Mesothelial cell of epicardium (in vitro differentiated cells): ENCODE measurements at places on chromosomes 5 and 9. TPM values are rescaled to one million over a fixed set of nuclear protein-coding genes. Genes with fewer than 3 reads are reported as not detected.

Gene PTGER4
- 40.0 to 48.1 TPM (median 42.0 TPM) in 3 replicates for total RNA-seq

Gene CKMT2
- total RNA-seq = 2.3 to 2.6 TPM (median 2.6 TPM) in 3 replicates

Gene PCDH1
- total RNA-seq = 5.1 to 6.1 TPM (median 5.4 TPM) in 3 replicates

Gene OSMR
- 5.0 to 5.9 TPM (median 5.1 TPM) in 3 replicates for total RNA-seq

Gene ASTN2
- total RNA-seq = 10.8 to 12.2 TPM (median 10.8 TPM) in 3 replicates

Gene RFESD
- total RNA-seq = 3.4 to 4.2 TPM (median 3.5 TPM) in 3 replicates

Gene PCDHGA1
- total RNA-seq = 0.22 to 0.47 TPM (median 0.34 TPM) in 3 replicates

Gene MGAT1
- 91.4 to 93.8 TPM (median 92.3 TPM) in 3 replicates for total RNA-seq

Gene RALGPS1
- total RNA-seq = 25.6 to 29.5 TPM (median 26.9 TPM) in 3 replicates

Gene CACNA1B
- total RNA-seq = 0.75 to 0.87 TPM (median 0.81 TPM) in 3 replicates

Gene CCDC192
- 1.8 to 2.1 TPM (median 2.0 TPM) in 3 replicates for total RNA-seq

Gene PRDM9
- not detected in 3 replicates for total RNA-seq

Gene ZNF189
- 29.4 to 32.1 TPM (median 30.1 TPM) in 3 replicates for total RNA-seq

Gene PCDHGA8
- 2.6 to 2.9 TPM (median 2.7 TPM) in 3 replicates for total RNA-seq

Gene ZFP37
- 8.2 to 9.3 TPM (median 8.9 TPM) in 3 replicates for total RNA-seq

Gene IFNK
- not detected in 3 replicates for total RNA-seq

Gene ZCCHC7
- 27.0 to 31.3 TPM (median 27.8 TPM) in 3 replicates for total RNA-seq

Gene OTULINL
- 3.0 to 6.6 TPM (median 3.8 TPM) in 3 replicates for total RNA-seq

Gene MUSK
- total RNA-seq = 0.09 to 0.32 TPM in 2 of 3 replicates, not detected in the other

Gene ADAMTS16
- 23.7 to 27.6 TPM (median 24.3 TPM) in 3 replicates for total RNA-seq

Gene SPINK1
- total RNA-seq = 1.0 to 3.3 TPM (median 1.4 TPM) in 3 replicates

Gene SPAG8
- 0.89 to 1.6 TPM (median 1.4 TPM) in 3 replicates for total RNA-seq

Gene PCDHB8
- 2.3 to 2.4 TPM (median 2.4 TPM) in 3 replicates for total RNA-seq

Gene ZDHHC11
- 9.7 to 13.3 TPM (median 11.4 TPM) in 3 replicates for total RNA-seq

Gene IL5
- not detected in 3 replicates for total RNA-seq

Gene SH3TC2
- total RNA-seq = 5.2 to 6.8 TPM (median 5.6 TPM) in 3 replicates
